ENCODE measurements at places on chromosomes 5 and 9.

DNA sequence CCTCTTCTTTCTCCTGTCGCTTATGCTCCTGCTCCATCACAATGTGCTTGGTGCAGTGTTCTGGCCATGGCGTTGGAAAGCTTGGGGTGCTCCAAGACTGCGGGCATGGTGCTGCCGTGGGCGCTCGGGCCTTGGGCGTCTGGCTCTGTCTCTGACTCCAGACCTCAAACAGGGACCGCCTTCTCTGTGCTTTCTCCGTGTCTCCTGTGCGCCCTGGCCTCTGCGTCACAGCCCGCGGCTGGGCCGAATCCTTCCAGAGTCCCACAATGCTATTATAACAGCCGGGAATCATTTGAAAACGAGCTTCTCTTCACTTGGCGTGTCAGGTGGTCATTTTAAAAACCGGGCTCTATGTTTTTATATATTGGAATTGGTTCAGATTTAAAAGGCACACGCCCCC is 32.4 kb upstream of the PUM3 start:
- no peak for DNase-seq

- DNase-seq = no peak
Observed at GRCh38 chr5:135011355-135012032, 22.5 kb downstream of the PITX1 start.

GRCh38 chr5:65102976-65103711 is 334.4 kb downstream of the CWC27 start:
- peak; percentile 29 for DNase-seq

DNA sequence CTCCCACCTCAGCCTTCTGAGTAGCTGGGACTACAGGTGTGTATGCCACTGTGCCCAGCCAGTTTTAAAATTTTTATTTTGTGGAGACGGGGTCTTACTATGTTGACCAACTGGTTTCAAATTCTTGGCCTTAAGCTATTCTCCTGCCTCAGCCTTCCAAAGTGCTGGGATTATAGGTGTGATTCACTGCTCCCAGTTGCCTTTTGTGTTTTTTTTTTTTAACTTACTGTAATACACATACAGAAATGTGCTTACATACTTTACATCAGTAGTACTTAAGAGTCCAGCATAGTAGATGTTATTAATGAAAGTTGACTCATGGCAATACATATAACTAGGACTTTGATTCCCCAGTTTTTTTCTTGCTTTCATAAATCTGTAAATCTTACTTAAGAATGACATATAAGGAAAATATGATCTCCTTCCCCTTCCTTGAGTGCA is 4.7 kb downstream of the MAN2A1 start:
- no peak for DNase-seq

Measured in activated CD8-positive, alpha-beta memory T cell treated with anti-CD3 and anti-CD28 coated beads for 1 hour (primary cell).